ENCODE measurements at places on chromosomes 6 and 20. TPM values are rescaled to one million over a fixed set of nuclear protein-coding genes. Genes with fewer than 3 reads are reported as not detected.

The HSPA12B gene
- total RNA-seq = not detected

The ZBTB46 gene
- total RNA-seq = 31.2 TPM

The ARMC12 gene
- total RNA-seq = 0.36 TPM

GRCh38 chr20:21517566-21518277 is 3.9 kb upstream of the NKX2-2 start:
- no peak for DNase-seq

DNA sequence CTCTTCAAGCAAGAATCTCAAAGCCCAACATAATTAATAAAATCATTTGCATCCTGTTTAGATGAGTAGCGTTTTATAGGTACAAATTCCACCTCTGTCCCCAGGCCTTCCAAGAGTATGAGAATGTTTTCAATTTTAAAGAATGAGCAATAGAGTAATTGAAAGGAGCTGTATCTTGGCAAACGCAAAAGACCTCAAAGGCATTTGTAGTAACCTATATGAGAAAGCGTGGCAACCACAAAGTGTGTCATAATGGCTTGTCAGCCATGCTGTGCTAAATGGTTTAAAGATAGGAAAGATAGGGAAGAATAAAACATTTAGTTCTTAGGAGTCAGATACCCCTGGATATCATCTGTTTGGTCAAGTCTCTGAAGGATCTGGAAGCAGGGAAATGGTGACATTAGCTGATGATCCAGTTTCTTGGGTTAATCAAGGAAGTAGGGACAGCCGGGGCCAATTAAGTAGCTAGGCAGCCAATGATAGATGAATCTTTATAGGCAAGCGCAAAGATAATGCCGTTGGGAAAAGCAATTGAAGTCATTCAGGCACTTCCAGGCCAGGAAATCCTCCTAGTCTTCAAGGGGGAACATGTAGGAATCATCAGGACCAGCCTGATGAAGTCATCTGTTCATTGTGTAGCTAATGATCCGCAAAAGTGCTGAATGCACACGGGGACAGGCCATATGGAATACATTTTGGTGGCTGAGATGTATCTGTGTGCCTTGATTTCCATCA is 71.5 kb upstream of the ISM1 start:
- no peak for DNase-seq

GRCh38 chr6:157763129-157763903 is 59.7 kb upstream of the SNX9 start:
- no peak for DNase-seq

- no peak for DNase-seq
These were observed 59.4 kb upstream of the CD83 start for GRCh38 chr6:14058029-14058695.

DNA sequence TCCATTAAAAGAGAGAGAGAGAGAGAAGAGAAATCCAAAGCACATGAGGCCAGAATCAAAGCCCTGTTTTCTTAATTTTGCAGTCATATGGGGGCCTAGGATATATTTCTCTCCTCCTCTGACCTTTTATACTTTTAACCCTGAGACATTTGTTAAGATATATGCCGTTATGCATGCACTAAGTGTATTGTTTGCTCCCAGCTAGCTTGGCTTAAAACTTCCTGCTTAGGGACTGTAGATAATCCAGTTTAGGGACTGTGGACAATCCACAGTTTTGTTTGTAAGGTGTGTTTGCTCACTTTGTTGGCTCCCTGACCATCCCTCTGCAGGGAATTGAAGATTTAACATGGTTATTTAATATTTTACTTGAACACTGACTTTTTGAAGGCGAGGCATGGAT is 166.3 kb upstream of the TSHZ2 start:
- DNase-seq = no peak

GRCh38 chr6:145809785-145810184 is 4.8 kb downstream of the FBXO30 start:
- DNase-seq = no peak

- DNase-seq = no peak
These were observed 124.3 kb downstream of the TPBG start for GRCh38 chr6:82487895-82488294.

DNA sequence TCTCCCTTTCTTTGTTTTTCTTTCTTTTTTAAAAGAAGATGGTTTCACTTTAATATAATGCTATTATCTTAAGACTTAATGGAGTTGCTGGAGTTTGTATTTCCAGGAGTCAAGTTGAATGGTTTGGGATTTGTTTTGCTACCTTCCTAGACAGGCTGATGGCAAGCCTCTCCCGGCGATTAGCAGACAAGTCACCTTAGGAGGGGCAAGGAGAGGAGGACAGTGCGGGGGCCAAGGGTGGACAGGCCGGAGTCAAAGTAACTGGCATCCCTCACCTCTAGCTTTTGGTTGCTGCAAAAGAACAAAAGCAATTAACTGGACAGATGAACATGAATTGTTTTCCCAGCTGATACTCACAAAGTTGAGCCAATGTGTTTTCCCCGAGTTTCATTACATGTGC is 57.1 kb downstream of the GMPR start:
- no peak for DNase-seq

GRCh38 chr6:44228433-44228832 is 5.0 kb downstream of the SLC29A1 start:
- no peak for DNase-seq
